ENCODE measurements at places on chromosomes 2 and 18.

DNA sequence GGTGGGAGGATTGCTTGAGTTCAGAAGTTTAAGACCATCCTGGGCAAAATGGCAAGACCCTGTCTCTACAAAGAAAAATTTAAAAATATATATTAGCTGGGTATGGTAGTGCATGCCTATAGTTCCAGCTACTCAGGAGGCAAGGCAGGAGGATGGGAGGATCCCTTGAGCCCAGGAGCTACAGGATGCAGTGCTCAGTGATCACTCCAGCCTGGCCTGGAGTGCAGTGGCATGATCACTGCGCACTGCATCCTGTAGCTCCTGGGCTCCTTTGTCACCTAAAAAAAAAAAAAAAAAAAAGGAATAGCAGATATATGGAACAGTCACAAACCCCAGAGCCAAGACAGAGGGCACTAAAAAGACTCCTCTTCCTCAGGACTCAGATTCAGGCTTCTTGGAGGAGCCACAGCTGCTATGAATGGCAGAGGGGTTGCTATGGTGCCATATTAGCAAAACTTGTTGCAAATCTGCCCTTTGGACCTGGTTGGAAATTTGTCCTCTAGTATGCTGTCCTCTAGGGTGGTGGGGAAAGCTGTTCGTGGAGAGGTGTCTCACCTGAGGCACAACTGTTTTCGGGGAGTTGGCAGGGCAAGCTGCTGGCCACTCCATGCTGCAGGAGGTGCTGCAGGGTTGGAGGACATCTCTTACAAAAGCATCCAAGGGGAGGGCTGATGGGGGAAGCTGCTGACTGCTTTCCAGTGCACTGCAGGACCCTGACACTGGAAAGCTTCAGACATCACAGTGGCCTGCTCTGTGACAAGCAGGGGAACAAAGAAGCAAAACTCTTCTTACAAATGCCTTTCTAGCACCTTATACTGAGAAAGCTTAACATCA, 22.7 kb downstream of the CYP20A1 start:
- DNase-seq: no peak

- no peak for DNase-seq
These were observed 68.6 kb upstream of the SPOPL start for GRCh38 chr2:138432971-138433370.

GRCh38 chr2:37873229-37873628, 51.9 kb upstream of the RMDN2 start:
- DNase-seq: no peak

GRCh38 chr2:54855434-54855833, 132.0 kb downstream of the EML6 start:
- no peak for DNase-seq
